ENCODE measurements at places on chromosomes 7 and 10.

GRCh38 chr7:158924956-158925355, 68.6 kb downstream of the DYNC2I1 start:
- DNase-seq = no peak

DNA sequence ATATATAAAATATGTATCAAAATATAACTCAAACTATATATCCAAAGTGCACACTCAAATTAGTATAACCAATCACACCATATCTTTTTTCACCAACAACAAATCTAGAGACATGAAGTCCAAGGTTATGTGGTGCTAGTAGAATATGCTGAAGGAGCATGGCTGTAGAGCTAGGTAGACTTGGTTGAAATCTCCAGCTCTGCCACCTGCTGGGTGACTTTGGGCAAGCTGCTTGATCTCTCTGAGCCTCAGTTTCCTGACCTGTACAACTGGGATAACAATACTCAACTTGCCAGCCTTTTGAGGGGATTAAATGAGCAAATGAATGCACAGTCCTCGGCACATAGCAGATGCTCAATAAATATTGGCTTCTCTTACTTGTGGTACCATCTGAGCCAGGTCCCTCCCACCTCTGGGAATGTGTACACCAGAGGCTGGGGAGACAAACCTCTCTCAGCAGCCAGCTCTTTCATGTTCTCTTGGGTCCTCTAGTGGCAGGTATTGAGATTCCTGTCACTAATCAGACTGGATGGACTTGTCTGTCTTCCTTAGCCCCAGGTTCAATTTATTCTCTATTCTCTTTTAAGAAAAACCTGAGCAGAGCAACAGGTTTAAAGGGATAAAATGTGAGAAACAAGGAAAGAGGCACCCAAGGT, 94.3 kb upstream of the PDE1C start:
- no peak for DNase-seq

DNA sequence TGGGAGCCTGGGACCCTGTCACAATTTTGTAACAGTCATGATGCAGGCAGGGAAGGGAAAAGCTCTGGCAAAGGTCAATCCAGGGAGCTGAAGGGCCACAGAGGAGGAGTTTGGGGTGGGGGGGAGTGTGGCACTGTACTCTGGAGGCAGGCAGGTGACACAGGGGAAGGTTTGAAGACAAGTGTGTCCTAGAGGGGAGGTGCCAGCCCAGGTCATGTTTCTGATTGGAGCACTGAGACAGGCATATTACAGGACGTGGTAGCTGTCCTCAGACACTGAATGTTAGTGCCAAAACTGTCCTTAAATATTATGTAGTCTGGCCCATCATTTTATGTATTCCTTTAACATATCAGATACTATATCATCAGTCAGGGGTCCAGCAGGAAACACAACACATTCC, 75.6 kb upstream of the LRRC4 start:
- no peak for DNase-seq

DNA sequence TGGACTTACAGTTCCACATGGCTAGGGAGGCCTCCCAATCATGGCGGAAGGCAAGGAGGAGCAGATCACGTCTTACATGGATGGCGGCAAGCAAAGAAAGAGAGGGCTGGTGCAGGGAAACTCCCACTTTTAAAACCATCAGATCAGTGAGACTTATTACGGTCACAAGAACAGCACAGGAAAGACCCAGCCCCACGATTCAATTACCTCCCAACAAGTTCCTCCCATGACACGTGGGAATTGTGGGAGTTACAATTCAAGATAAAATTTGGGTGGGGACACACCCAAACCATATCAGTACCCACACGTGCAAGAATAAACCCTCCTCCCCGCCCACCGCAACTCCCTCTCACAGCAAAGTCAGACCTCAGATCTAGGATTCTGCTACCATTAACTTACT, 4.5 kb upstream of the AIFM2 start:
- no peak for DNase-seq

DNA sequence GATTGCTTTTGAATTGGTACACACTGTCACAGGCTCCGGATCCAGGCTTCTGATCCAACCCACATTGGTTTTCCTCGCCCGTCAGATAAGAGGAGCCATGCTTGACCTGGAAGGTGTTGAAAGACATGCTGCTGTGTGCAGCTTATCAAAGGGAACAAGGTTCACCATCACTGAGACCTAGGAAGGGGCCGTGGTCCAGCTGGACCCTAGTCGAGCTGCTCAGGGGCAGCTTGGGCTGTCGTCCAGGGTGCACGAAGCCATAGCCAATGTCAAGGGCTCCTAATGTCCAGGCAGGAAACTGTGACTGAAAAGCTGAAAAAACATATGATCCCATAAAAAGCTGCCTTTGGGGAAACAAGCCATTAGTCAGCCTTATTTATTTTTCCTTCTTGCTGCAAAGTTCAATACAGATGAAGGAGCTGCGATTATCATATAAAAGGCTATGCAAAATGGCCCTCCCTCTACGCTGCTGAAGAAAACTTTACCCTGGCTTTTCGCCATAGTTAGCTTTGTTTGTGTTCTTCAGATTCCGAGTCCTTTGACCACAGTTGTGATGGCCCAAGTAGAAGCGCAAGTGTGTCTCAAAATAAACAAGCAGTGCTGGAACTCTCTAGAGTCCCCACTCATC, 118.0 kb downstream of the CREB5 start:
- DNase-seq = no peak

GRCh38 chr7:151459726-151460473, 20.0 kb upstream of the CRYGN start:
- DNase-seq = no peak

All from stimulated activated CD4-positive, alpha-beta T cell treated with anti-CD3 and anti-CD28 coated beads, TNF-alpha, amount 100 ng/mL, for 1 hour (primary cell).